ENCODE measurements at places on chromosomes 3 and 15.
A peak's percentile ranks its signal among the peaks of the same experiment; 100 is the strongest.

DNA sequence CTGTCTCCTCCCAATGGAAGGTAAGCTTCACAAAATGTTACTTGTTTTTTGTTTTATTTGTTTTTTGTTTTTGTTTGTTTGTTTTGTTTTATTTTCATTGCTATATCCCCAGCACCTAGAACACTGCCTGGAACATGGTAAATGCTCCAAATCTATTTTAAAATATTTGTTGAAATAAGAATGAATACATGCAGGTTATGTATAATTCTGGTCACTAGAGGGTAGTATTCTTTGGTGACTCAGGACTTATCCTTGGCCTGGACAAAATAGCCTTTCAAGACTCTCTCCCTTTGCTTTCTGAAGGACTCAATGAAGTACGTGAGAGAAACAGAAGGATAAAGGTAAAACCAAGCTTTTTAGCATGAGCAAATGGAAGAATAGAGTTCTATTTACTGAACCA, 46.9 kb upstream of the PPP2R3A start:
- no peak for DNase-seq

GRCh38 chr15:69920221-69920620, 177.5 kb downstream of the TLE3 start:
- no peak for DNase-seq

GRCh38 chr15:95041297-95041696, 809.9 kb downstream of the MCTP2 start:
- no peak for DNase-seq

GRCh38 chr3:124818398-124819091, 68.6 kb downstream of the ITGB5 start:
- no peak for DNase-seq

GRCh38 chr3:71444861-71445259, 138.7 kb downstream of the FOXP1 start:
- no peak for DNase-seq

- DNase-seq: peak; percentile 26
These were observed 15.8 kb downstream of the TCF12 start for GRCh38 chr15:56934269-56934668.

DNA sequence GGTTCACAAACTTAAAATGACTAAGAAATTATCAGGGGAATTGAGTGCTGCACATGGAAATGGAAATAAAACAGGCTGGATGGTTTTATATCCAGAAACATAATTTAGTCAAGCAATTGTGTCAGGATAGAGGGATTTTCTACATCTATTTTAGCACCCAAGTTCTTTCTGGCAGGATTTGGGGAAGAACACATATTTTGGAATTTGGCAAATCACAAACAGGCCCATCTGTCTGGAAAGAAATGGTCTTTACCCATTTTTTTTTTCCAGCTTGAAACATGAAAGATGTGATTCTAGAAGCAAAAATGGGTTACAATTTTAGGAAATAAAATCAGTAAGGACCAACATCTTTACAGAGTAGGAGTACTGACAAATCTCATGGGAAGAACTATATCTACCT, 14.4 kb upstream of the UNC13C start:
- DNase-seq: no peak

DNA sequence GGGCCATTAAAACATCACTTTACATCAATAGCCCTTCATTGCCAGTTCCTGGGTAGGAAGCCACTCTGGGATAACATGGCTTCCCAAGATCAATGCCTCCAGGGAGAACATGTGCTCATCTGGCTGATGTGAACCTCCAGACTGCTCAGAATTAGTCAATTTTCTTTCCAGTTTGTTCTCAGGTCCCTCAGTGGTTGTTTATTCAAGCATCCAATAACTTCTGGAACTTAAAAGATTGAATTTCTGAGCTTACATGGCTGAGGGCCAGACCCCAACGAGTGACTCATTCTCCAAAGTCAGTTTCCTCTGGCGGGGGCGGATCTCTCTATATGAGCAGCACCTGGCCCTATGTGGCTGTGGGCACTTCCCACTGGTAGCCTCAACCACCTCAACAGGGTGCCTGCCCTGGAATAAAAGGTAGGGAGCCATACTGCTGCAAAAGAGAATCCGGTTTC, 34.0 kb downstream of the LYZL4 start:
- DNase-seq: peak; percentile 92
